ENCODE measurements at places on chromosomes 5 and 9.

GRCh38 chr5:65762234-65762633 is 40.2 kb downstream of the NLN start:
- no peak for DNase-seq

DNA sequence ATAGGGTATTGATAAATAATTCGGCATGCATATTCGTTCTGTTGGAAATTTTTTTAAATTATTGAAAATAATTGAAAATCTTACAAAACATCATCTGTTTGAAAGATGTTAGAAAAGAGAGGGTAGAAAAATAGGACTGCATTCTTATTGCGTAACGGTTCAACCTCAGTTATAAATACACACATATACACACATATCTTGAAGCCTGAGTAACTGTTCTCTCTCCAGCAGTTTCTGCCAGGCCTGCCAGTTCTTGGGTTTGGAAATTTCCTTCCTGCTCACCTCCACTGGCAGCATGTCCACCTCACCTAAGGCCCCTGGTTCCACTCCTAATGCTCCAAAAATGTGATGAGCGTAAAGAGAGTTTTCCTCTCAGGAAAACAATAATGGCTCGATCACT is 9.1 kb downstream of the SPATA31E1 start:
- no peak for DNase-seq

DNA sequence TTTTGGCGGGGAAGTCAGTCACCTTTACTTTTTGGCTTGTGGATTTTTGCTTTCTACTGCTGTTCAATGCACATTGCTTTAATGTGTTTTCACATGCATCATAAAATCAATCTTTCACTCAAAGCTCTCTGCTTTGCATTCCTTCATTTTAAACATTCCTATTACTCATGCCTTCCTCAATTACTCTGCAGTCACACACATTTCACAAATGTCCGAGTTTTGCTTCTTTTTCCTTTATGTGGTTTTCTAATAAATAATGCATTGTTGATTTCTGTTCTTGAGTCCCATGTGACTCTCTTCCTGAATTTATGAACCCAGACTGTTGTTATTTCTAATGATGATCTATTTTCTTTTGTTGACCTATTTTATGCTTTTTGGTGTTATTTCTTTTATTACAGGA is 82.3 kb upstream of the EPB41L4B start:
- DNase-seq: no peak

DNA sequence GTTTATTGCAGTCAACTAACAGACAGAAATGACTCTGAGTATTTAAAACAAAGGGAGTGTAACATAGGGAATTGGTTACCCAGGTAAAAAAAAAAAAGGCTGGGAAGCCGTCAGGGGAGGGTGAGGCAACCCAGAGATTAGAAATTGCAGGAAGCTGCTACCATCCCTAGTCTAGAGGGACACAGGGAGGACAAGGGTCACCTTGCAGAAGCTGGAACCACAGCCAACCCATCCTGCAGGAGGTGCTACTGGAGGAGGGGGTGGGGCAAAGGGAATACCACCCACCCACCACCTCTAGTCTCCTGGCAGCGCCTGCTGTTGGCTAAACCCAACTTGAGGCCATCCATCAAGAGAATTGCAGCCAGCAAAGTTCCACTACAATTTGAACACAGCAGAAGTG is 6.5 kb downstream of the CAST start:
- no peak for DNase-seq
